ENCODE measurements at places on chromosomes 2 and 18.
A peak's percentile ranks its signal among the peaks of the same experiment; 100 is the strongest.

DNA sequence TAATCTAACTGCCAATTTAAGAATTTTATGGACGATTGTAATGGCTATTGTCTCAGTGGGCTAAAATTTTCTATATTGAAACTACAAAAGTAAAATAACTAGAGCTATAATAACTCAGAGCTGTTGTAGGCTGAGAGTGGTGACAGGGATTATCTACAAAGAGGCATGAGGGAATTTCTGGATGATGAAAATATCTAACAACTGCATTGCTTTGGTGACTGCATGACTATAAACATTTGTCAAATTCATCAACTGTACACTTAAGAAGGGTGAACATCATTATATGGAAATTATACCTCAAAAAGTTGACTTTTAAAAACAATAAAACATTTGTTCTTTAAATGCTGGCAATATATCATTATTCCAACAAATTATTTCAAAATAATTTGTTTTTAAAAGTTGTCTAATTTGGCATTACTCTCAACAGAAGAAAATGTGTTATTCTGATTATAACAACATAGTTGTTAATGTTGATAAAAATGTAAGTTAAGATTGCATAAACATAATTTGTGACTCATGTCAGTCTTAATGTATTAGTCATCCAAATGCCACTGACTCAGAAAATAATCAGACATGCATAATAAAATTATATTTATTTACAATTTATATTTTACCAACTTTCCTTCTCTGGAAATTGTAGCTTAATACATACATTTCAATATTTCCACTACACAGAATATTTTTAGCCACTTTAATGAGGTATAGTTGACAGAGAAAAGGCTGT is 865.1 kb upstream of the VRK2 start:
- no peak for DNase-seq

DNA sequence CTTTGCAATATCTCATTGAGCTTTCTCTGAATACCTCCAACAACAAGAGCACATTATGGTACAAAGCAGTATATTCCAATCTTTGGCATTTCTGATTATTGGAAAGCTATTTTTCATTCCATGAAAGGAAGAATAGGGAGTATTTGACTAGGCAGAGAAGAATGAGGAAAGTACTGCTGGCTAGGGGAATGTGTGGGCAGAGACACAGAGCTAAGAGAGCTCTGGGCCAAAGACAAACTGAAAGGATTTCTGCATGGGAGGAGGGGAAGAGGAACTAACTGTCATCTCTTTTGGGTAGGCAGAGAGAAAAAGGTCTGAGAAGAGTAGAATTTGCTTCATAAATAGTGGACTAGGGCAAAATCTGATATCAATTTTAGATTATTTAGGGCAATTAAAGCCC is 150.8 kb downstream of the CCDC85A start:
- DNase-seq, result no peak

- no peak for DNase-seq
These were observed 82.7 kb downstream of the ORC4 start for GRCh38 chr2:147937744-147938349.

GRCh38 chr2:111145103-111145760 is 24.5 kb downstream of the BCL2L11 start:
- DNase-seq, result no peak

DNA sequence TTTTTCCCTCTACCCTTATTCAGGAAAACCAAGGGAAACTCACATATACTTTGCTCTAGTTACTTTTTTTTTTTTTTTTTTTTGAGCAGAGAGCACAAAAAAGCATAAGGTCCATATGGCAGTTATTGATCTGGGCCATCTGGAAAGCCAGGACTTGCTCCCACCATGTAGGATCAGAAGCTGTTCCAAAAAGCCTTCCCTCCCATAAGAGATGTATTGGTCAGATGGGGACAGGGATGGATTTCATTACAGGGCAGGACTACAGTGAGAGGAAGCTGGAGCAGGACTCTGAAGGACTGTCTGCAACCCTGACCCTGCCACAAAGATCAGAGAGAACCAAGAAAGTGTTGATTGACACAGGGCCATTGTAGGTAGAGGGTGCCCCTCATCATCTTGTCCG is 57.3 kb downstream of the NRP2 start:
- DNase-seq, result peak; percentile 75

- DNase-seq, result no peak
These were observed 113.5 kb upstream of the NDUFV2 start for GRCh38 chr18:8989017-8989416.

GRCh38 chr2:239065537-239065936 is 217.7 kb downstream of the TWIST2 start:
- DNase-seq, result no peak
